ENCODE measurements at places on chromosomes 3 and 15.

GRCh38 chr15:41936155-41936554, 36.2 kb downstream of the EHD4 start:
- no peak for DNase-seq

DNA sequence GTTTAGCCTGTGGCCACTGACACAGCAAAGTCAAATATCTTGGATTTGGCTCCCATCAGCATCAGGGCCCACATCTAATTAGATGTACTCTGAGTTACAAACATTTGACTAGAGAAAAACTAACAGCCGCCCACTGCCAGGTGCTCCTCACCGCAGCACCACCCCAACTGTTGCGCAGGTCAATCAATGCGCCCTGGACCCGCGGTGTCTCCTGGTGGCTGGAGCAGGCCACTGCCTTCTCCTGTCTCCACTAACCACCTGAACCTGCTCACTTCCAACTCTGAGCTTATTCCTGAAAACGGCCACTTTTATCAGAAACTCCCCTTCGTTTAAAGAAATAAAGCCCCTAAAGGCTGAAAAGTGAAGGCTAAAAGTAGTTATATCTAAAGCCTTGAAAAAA, 4.3 kb downstream of the RIOX2 start:
- no peak for DNase-seq

DNA sequence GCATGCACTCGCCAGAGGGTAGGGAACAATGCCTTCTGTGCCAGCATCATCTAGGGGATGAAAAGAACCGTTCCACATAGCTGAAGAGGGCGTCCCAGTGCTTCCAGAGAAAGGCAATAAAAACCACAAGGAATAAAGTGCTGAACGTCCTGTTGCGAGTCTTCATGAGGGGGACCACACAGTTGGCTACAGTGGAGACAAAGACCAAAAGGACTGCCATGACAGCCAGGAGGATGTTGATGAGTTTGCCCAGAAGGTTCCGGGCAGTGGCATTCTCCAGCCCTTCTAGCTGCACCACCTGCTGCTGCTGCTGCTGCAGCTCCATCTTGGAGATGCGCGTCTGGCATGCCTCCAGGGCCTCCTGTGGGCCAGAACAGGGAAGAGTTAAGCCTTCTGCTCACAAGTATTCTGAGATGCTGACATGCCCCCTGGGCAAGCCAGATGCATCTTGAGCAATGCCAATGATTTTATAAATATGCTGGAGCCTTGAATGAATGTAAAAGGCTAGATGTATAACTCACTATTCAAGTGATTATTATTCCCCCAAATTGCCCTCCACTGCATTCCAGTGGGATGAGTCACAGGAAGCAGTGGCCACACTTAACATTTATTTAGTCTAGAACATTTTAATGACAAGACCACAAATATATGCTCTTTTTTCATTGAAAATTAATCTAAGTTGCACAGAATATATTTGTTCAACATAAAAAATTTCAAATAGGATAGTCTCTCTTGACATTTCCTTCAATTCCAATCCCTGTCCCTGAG, 45.1 kb upstream of the PLXND1 start:
- peak; percentile 97 for DNase-seq

GRCh38 chr3:192642651-192643050, 84.7 kb downstream of the FGF12 start:
- DNase-seq = no peak

DNA sequence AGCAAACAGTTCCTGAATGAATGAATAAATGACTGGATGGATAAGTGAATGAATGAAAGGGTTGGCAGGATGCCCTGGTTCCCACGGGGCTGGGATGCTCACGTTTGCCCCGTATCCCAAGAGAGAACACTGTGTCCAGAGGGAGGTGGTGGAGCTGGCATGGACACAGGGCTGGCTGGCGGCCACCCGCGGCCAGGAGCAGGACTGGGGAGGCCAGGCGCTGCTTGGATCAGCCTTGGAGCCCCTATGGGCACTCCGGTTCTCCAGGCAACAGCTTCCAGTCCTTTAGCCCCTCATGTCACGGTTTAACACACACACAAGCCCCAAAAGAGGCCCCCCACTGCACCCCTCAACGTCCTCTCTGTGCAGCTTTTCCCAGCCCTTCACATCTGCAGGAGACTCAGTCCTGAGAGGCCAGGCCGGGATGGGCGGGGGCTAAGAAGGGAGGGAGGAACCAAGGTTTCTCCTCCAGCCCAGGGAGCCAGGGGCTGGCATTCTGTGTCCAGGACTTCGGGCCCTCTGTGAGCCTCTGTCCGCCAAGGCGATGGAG, 86.0 kb upstream of the ALDH1L1 start:
- DNase-seq = peak; percentile 58

- no peak for DNase-seq
Observed at GRCh38 chr3:118949113-118949760, 85.4 kb downstream of the IGSF11 start.

DNA sequence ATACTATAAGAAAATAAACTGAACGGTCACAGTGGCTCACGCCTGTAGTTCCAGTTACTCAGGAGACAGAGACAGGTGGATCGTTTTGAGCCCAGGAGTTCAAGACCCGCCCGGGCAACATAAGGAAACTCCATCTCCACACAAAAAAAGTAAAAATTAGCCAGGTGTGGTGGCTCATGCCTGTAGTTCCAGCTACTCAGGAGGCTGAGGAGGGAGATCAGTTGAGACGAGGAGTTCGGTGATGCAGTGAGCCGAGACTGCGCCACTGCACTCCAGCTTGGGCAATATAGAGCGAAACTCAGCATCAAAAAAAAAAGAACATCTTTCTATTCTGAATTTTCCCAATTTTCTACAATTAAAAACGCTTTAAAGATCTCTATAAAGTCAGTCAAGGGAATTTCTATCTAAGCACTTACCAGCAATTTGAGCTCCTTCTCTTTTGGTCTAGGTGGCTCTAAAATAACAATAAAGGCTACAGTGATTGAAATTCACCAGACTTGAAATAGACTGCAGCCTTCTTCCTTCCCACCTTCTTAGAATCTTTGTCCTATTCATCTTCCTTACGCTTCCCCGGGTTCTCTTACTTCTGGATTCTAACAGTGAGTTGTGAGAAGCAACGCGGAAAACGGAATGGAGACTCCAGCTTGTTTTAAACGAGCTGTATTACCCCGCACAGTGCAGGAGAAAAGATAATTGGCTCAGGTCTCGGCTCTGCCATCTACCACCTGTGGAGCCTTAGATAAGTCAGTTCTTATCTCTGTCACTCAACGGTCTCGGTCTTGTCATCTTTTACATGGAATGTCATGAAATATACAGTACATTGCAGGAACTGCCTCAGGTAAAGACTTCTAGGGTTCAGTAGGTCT, 812 bp upstream of the SEC62 start:
- no peak for DNase-seq

DNA sequence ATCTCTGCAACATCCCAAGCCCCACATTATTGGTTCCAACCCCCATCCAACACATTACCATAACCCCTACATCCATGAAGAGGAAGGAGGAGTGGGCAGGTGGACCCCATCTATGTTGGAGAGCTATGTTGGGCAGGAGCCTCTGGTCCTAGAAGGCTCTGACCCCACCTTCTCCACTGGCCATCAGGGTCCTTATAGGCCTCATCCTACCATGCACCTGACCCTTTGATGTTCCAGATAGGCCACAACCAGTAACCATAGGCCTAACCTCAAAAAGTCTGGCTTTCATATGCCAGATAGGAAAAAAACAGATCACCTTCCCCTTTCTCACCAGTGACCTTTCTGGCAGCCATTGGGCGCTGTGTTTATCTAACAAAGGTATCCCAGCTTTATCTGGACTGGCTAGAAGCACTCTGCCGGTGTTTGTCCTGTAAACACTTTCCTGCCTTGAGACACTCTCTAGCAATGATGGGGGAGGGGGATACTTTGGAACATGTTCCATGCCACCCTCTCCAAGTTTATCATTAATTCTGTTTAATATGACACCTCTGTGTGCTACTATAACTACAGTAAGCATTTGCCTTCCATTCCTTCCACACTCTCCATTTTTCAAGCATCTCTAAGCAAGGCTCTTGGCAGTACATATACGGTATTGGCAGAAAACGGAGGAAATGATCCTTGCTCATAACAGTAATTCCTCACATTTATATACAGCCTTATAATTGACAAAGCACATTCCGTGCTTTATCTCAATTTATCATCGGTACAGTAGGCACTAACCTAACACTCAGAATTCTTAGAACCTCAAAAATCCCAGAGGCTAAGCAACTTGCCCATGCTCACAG, 377.1 kb downstream of the VPS13C start:
- no peak for DNase-seq

Data from EH (cell line).